ENCODE measurements at places on chromosomes 16 and 17. TPM values are rescaled to one million over a fixed set of nuclear protein-coding genes. Genes with fewer than 3 reads are reported as not detected.

Gene CTF1
- 11.6 TPM for total RNA-seq

Gene PRR15L
- 5.3 TPM for total RNA-seq

Gene NOTUM
- total RNA-seq = not detected

Gene PRAC2
- total RNA-seq = not detected

Gene KRTAP3-2
- not detected for total RNA-seq

GRCh38 chr17:57670769-57671569 is 74.1 kb downstream of the CCDC182 start:
- DNase-seq = no peak

GRCh38 chr16:53886482-53887378 is 182.8 kb downstream of the FTO start:
- DNase-seq = no peak

GRCh38 chr17:60147553-60148223 is 2.1 kb upstream of the CA4 start:
- no peak for DNase-seq

- no peak for DNase-seq
Measured at GRCh38 chr17:60249290-60249826, 99.6 kb downstream of the CA4 start.
